Fibroblast of skin of right quadriceps (primary cell): ENCODE measurements at places on chromosomes 11 and 22.

- no peak for DNase-seq
Measured at GRCh38 chr22:47355776-47356510, 593.5 kb downstream of the TBC1D22A start.

- no peak for DNase-seq
Measured at GRCh38 chr22:39152024-39152510, 413 bp downstream of the CBX7 start.

GRCh38 chr22:37990301-37990700 lies 5.9 kb upstream of the SOX10 start:
- no peak for DNase-seq

DNA sequence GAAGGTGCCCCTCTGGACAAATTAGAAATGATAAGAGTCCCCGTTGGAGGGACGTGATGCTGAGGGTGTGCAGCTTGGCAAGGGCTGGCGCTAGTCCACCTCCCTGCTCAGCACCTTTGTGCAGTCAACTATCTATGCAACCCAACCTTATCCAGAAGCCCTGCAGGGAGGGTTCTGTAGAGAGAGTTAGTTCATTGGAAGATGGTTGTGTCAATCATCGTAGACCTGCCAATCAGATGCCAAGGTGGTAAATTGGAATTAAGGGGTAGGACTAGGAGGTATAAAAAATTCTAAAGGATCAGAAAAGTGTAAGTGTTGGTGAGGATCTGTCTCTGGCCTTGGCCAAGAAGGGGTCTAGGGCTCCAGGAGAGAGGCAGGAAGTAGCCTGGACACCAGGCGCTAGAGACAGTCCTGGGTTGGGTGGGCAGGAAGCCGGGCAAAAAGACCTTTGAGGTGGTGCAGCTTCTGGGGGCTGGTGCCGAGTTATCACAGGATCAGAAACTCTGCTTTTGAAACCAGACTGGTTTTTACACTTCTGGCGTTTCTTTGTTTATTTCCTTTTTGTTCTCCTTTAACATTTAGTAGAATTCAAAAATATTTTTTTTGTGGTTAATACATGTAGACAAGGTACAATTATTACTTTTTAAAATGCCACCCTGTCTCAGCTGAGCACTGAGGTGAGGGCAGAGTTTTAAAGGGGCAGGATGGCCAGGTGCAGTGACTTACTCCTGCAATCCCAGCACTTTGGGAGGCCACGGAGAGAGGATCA lies 1.6 kb downstream of the C1QTNF6 start:
- peak; percentile 86 for DNase-seq

- DNase-seq: peak; percentile 69
Measured at GRCh38 chr11:96197103-96197502, 145.9 kb downstream of the MAML2 start.

DNA sequence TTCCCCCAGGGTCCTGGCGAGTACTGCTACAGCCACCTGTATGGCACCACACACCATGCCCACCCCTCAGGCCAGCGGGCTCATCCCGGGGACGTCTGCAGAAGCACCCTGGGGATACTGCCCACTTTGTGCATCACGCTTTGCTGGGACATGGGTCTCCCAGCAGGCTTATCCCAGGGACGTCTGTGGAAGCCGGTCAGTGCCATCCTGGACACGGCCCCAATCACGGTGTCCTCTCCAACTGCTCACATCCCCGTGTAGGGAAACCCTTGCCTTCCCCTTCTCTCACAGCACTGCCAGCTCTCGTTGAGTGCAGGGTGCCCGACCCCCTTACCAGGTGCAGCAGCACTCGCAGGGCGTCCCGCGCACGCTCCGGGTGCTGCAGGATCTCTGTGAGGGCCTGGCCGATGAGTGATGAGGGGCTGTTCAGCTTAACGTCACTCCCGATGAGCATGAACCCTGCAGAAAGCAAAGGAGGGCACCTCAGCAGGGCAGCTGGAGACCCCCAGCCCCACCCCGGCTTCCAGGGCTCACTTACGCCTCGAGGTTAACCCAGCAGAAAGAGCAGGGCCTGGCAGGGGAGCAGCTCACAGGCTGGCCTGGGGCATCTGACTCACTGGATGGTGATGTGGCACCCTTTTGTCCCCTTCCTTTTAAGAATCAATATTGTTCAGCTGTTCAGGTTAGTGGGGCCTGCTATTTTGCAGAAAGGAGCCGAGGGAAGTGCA lies 76.9 kb upstream of the PITPNB start:
- DNase-seq: no peak

- no peak for DNase-seq
Measured at GRCh38 chr11:15707194-15707593, 592.5 kb downstream of the INSC start.

DNA sequence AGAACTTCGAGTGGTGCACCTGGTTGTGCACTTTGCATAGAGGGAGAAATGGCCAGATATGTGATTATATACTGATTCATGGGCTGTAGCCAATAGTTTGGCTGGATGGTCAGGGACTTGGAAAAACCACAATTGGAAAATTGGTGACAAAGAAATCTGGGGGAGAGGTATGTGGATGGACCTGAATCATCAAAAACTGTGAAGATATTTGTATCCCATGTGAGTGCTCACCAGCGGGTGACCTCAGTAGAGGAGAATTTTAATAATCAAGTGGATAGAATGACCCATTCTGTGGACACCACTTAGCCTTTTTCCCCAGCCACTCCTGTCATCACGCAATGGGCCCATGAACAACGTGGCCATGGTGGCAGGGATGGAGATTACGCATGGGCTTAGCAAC lies 48.0 kb upstream of the NARS2 start:
- no peak for DNase-seq

DNA sequence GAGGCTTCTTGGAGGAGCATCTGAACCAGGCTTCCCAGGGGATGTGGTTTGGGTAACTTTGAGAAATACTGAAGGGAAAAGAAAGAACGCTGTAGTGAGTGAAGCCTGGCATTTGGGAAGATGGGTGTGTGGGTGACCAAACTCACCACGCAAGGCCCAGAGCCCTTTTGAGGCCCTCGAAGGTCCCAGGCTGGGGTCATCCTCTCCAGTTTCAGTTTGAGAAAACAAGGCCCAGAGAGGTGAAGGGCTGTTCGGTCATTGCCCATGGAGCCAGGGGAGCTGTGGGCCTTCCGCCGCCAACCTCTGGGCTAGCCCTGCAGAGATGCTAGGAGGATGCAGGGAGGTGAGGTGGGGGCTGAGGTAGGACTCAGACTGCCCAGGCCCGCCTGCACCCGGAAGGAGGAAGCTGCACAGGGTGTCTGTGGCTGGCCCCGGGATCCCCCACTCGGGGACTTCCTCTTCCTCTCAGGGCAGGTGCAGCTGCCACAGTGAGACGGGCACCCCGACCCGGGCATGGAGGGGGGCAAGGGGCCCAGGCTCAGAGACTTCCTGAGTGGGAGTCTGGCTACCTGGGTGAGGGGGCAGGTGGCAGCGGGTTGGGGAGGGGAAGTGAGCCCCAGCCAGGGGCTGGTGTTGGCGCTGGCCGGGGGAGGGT lies at the start of gene CCDC88B:
TSS of gene CCDC88B (plus strand) at position 451 of the 655 bp plus-strand sequence. CDS start at position 514, 63 bp downstream.
- no peak for DNase-seq

DNA sequence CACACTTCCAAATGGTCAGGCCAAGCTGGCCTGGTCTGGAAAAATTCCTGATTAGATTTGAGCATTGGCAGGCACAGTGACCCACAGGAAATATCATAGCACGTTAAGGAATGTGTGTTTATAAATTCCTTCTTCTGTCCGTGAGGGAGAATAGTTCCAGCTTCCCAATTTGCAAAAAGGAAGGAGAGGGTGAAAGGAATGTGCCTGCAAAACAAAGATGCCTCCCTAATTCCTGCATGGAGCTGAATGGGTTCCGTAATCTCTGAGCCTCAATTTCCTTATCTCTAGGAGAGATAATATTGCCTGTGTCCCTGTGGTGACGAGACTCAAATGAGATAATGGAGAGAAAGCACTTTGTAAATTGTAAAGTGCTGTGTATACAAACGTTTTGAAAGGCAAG lies 105.1 kb downstream of the FEZ1 start:
- DNase-seq: peak; percentile 38

DNA sequence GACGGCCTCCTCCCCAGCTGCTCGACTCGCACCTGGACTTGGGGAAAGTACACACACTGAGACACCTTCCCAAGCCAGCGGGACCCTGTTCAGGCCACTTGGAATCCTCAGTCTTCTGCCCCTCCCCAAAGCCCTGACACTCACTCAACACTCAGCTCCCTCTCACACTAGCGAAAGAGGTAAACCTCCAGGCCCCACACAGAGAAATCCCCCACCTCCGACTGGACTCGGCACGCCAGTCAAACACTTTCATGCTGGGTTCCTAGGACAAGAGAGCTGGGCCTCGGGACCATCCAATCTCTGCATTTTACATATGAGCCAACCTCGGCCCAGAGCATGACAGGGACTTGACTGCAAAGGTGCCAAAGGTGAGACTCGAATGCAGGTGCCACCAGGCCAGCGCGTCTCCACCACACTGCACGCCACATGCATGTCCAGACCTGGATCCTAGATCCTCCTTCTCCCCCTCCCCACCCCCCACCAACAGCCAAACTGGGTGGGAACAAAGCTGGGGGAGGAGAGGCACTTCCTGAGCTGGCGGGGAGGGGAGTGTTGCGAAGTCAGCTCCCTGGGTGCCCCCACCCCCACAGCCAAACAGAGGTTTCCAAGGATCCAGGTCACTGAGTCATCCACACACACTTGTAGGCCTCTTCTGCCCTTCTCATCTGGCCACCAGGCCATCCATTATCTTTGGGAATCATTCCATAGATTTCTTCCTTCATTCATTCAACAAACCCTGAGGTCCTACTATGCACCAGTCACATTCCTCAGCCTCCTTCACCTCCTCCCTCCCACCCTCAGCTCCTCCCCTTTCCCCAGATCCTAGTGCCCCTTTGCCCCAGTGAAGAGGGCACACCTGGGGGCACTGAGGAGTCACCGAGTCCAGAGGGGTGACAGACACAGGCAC lies 10.7 kb upstream of the CD5 start:
- DNase-seq: peak; percentile 51

GRCh38 chr22:41900652-41901312 lies 14.1 kb downstream of the SHISA8 start:
- DNase-seq: no peak

GRCh38 chr11:10762185-10762584 lies 11.1 kb downstream of the CTR9 start:
- no peak for DNase-seq

DNA sequence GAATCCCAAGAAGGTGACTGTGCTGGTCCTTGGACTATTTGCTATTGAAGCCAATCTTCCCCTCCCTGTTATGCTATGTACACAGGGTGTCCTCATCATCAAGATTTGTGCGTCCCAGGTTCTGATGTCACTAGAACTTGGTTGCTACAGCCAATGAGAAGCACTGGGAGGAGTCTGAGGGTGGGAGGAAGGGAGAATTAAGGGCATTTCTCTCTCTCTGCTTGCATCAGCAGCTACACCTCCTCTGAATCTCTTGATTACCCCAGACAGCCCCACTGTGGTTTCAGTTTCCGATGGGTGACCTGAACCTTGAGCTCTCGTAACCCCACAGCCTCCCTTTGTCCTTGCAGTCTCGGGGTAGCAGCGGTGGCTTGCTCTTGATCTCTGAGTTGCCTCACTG lies 212.4 kb upstream of the SESN3 start:
- no peak for DNase-seq

DNA sequence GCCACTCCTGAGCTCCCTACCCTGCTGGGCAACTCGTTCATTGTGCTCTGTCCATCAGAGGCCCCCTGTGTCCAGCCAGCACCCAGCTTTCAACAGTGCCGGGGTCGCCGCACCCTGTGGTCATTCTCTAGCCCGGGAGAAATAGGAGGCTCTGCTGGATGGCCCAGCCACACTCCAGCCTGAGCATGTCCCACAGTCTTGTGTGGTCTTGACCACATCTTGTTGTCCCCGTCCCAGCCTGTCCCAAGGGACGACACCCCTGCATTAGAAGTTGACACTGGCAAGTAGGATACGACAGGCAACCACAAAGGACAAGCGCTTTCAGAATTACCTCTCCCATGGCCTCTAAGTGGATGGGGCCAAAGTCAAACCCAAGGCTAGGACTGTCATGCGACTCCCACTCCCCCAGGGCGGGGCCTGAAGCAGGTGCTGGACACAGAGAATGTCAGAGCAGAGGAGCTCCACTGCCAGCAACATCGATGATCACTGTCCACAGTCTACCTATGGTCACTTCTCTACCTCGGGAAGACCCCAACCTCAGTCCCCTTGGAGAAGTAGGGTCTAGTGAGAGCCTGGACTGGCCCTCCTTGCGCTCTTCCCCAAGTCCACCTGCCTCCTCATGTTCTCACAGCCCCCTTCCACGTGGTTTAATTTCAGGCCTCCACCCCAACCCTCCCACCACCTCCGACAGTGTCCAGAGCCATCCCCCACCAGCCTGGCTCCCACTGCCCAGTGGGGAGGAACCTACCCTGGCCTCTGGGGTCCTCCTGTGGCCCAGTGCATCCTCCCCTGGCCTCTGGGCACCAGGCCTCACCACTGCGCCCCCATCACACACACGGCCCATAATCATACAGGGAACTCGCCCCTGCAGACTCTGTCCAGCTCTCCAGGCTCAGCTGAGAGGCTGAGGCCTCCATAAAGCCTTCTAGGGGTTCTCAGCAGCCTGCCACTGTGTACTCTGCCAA lies 4.4 kb upstream of the DGCR2 start:
- DNase-seq: no peak

- DNase-seq: no peak
Measured at GRCh38 chr11:8586805-8587204, 7.2 kb downstream of the STK33 start.

- DNase-seq: no peak
Measured at GRCh38 chr22:45251825-45252224, 11.1 kb upstream of the KIAA0930 start.

DNA sequence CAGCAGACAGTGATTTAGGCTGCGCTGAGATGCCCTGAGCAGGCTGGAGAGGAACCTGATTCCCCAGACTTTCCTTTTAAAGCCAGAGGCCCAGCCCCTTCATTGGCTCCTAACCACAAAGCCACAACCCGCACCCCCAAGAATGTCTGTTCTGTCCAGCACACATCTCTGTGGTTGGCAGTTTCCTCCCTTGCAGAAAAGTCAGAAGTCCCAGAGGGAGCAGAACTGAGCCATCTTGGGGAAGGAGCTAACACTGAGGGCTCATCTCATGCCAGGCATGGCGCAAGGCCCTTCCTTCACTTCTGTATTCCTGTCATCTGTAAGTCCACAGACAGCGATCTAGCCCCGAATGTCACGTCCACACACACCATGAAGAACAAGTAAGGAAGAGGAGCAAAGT lies 97.1 kb upstream of the SYT13 start:
- DNase-seq: peak; percentile 78

- DNase-seq: no peak
Measured at GRCh38 chr11:5536482-5536881, 11.9 kb downstream of the OR52H1 start.

GRCh38 chr11:43250309-43250708 lies 61.5 kb upstream of the API5 start:
- no peak for DNase-seq

DNA sequence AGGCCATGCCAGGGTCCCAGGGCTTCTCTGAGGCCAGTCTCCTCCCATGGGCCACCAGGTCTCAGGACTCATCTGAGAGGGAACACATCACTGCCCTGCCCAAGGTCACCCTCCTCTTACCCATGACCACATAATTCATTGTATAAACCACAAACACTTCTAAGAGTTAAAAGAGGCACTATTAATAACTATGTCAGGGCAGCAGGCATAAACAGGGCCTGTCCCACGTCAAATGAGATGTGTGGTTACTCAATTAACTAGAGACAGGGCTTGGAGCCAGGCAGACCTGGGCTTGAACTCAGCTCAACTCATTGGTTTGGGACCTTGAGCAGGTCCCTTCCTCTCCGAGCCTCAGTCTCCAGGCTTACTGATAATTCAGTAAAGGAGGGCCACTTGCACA lies 33.1 kb downstream of the ARAP1 start:
- DNase-seq: no peak

- no peak for DNase-seq
Measured at GRCh38 chr11:12361682-12362081, 15.7 kb upstream of the PARVA start.
